ENCODE measurements at places on chromosomes 2 and 18.

DNA sequence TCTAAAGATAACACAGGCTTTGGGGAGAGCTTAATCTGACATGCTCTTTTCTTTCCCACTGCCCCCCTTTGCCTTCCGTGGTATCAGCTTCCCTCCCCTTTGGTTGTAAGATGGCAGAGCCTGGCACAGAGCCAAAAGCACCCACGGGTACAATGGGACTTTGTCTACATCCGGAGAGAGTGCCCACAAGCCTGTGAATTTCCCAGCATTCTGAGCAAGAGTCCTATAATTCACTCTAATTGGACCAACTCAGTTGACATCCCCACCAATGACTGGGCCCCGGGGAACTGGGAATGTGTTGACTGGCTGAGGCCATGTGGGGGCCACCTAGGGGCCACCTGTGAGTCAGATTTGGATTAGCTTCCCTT is 20.1 kb upstream of the C2orf72 start:
- no peak for DNase-seq

GRCh38 chr2:38267270-38267925 is 109.7 kb downstream of the ATL2 start:
- no peak for DNase-seq

GRCh38 chr2:27860111-27860510 is 30.1 kb downstream of the RBKS start:
- DNase-seq, result no peak

DNA sequence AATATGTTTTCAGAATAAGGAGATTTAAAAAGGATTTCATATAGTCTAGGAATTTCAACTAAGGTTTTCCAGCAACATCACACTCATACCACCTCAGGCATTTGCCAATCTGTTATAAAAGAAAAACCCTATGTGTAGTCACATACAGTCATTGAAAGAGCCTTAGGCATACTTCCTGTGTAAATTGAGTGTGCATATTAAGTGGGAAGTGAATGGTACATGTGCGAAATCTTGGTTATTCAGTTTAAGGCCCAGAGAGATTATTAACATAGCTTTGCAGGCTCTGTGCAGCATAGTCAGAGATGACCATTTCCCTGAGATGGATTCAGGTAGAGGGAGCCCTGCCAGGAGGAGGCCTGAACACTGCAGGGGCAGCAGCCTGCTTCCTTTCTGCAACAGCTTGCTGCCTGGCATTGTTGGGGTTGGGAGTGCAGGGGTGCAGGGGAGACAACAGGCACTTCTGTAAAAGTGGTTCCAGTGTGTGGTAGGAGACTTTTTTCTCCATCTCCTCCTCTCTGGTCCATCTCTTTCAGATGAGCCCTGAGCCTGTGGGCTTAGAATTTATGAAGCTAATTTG is 100.1 kb upstream of the OSR1 start:
- no peak for DNase-seq

DNA sequence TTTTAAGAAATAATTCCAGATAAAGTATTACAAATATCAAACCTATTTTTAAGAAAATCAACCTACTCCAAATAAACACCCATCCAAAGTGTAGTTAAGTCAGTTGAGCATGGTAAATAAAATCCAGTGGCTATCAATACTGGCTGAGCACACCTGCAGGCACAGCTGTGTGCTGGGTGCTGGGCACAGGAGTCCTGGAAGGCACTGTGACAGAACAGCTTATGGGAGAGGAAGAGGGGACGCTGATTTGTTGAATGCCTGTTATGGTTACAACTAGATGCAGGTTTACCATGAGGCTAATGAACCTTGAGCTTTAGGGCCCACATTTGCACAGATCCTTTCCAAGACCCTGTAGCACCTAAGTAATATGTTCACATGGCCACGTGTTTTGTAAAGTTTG is 202.7 kb downstream of the MTX2 start:
- DNase-seq, result no peak

DNA sequence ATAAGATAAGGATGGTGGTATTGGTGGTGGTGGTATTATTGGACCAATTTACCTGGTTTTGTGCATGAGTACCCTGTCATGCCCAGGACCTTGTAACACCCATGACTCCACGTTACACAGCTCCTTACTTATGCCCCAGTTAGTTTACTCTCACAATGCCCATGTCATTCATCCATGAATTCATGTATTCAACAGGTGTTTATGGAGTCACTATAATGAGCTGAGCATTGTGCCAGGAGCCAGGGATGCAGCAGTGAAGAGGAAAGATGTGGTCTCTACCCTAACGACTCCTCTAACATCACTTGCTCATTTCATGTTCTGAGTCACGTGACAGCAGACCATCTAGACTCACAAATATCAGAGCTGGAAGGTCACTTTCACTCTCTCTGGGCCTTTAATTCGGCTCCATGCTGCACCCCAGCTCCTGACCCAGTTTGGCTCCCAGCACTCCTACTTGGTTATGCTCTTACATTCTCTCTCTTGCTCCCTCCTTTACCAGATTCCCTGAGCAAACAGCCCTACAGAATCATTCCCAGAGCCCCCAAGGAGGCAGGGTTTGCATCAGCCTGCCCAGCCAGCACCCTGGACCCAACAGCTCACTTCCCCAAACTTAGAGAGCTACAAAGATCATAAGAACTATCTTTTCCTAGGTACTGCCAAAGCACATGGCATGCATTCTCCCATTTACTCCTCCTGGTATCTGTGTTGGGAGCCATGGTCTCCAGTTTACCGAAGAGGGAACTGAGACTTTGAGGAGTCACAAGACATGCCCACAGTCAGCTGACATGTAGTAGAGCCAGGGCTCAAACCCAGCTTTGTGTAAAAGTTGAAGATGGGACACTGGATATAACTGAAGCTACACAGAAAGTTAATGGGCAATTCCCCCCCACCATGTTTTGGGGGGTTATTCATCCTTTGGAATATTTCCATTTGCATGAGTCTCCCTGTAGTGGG is 449.9 kb downstream of the LRATD1 start:
- no peak for DNase-seq

DNA sequence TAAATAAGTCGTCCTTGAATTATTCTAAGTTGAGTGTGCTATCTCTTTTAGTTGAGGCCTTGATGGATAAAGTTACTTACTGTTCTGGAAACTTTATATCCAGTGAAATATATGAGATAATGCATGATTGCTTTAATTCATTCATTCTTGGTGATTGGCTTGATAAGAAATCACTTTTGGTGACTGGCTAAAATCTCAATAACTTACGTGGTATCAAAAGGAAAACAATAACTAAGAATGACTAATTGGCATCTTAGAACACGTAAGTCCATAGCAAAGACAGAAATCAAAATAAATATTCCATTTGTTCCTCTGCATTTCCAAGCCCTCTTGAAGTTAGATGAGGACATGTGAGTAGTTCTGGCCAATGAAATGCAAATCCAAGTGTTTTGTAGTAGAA is 251.6 kb downstream of the NUP35 start:
- DNase-seq, result no peak

DNA sequence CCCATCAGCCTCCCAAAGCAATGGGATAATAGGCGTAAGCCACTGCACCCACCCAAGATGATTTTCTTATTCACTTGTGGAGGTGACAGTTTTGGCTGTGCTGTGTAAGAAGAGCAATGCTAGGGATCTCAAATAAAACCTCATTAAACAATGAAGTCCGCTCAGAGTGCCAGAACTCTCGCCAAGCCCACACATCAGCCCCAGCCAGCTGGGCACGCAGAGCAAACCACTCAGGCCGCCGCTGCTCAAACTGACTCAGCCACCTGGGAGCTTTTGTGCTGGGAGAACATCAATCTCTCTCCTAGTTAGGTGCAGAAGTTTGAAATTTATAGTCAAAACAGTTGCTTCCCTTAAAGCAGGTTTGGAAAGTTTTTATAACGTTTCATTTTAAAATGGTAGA is 47.6 kb downstream of the RNF152 start:
- DNase-seq, result peak; percentile 43

- DNase-seq, result peak; percentile 93
These were observed 574 bp upstream of the NCL start for GRCh38 chr2:231464576-231465540.

- no peak for DNase-seq
These were observed 144.3 kb downstream of the ATAD2B start for GRCh38 chr2:23782646-23783045.

DNA sequence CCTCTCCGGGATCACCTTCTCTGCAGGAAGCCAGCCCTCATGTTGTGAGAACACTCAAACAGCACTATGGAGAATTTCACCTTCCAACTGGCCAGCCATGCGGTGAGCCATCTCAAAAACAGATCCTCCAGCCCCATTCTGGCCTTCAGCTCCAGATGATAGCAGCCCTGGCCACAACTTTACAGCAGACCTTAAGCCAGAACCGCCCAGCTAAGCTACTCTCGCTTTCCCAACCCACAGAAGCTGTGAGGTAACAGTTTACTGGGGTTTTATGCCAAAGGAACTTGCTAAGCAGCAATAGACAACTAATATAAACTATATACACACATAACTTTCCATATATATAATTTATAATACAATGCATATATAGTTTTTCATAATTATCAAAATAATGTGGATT is 11.6 kb upstream of the PTPN4 start:
- DNase-seq, result no peak

DNA sequence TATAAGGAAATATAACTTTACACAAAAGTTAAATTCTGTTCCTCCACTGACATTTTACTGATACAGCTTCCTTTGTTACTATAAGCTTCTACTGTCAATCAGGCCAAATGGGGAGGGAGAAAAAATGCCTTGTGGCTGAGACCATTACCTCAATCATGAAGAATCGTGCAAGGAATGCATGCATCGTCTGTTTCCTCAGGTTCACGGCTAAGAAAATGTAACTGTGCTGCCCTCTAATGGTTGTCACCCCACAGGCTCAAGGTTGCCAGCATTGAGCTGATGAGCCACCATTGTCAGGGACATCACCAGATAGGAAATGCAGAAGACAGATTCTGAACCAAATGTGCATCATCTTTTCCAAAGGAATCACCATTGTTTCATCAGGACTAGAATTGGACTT is 426.9 kb downstream of the CDH2 start:
- DNase-seq, result peak; percentile 88

GRCh38 chr2:45156605-45157004 is 147.4 kb upstream of the SIX2 start:
- no peak for DNase-seq

GRCh38 chr18:23406271-23406787 is 46.8 kb upstream of the RIOK3 start:
- no peak for DNase-seq

DNA sequence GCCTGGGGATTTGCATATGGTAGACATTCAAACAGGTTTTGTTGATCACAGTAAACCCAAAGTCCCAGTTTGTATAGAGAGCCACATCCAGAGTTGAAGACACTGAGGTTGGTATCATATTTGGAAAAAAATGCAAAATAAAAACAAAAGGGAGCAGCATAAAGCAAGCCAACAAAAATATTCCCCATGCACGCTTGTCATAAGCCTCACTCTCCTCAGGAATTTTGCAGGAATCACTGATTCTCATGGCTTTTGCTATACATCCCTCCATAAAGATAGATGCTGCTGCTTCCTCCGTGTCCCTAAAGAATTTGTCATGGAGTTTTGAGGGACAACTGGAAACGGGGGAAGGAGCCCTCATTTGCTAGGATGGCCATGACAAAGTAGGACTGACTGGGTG is 108.8 kb upstream of the TCF4 start:
- DNase-seq, result no peak

DNA sequence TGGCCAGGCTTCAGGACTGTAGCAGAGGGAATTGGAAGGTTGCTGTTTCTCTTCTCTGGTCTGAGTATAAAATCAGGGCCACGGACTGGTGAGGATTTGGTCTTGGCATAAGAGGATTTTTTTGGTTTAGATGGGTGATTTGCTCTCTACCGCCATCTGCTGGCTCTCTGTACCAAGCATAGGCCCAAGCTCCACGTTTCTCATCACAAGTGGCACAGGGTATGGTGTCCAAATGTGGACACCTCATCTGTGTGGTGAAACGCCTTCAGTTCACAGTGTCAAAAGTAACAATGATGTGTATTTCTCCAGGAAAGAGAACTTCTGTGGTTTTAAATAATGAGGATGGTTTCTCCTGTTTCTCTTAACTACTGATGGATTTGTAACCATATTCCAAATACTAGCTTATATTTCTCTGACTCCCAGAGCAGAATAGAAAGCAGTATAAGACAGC is 115.1 kb downstream of the EML6 start:
- DNase-seq, result peak; percentile 34

GRCh38 chr2:197296835-197297234 is 13.7 kb downstream of the ANKRD44 start:
- DNase-seq, result no peak

DNA sequence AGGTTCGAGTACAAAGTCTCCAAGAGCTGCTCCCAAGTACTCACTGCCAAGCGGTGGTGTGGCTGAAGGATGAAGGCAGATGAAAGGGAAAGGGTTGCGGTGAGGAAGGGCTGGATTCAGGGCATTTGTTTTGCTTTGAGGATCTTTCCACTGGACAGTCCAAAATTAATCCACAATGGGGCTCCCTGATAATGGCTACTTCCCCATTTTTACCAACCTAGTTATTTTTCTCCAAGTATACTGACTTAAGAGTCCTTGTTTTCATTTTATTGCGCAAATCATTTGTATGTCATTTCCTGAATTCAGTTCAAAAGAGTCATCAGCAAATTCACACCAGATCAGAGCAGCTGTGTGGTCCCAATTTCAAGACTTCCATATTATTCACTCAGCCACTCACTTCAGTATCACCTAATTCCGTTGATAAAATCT is 464 bp upstream of the SESTD1 start:
- no peak for DNase-seq

GRCh38 chr18:70279470-70279869 is 9.4 kb upstream of the SOCS6 start:
- no peak for DNase-seq

DNA sequence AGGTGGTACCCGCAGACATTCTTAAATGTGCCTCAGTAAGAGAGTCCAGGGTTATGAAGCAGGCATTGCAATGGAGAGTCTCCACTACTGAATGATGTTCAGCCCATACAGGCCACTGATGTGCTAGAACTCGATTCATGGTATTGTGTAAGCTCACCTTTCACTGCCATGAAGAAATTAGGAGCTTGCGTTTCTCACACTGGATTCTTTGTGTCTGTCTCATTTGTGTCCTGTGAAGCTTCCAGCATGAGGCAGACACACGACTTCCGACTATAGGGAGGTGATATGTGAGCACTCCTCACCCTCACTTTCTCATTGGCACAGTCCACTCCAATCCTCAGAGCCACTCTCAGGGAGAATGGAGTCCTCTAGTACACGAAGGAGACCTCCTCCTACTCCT is 677.4 kb upstream of the RAB6C start:
- DNase-seq, result no peak

DNA sequence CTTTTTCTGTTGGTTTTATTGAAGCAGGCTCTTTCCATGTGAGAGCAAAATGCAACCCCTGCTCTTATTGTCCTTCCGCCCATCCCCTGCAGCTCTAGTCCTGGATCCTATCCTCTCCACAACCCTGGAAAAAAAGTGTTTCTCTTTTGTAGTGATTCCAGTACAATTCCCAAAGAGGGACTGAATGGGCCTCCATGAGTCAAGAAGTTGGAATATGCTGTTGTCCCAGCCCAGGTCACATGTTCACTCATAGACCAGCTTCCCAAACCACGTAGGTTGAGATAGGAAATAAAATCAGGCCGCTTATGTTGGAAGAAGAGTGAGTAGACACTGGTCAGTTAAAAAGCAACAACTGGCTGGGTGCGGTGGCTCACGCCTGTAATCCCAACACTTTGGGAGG is 39.4 kb downstream of the CPO start:
- DNase-seq, result no peak

GRCh38 chr2:237140689-237141285 is 55.1 kb downstream of the COPS8 start:
- no peak for DNase-seq

All from NCI-H1092 treated with DMSO at 0.1 percent for 48 hours (cell line).